ENCODE measurements at places on chromosomes 11 and 22. TPM values are rescaled to one million over a fixed set of nuclear protein-coding genes. Genes with fewer than 3 reads are reported as not detected.

GRCh38 chr11:117501237-117501898 is 173.7 kb downstream of the CEP164 start:
- DNase-seq: no peak

DNA sequence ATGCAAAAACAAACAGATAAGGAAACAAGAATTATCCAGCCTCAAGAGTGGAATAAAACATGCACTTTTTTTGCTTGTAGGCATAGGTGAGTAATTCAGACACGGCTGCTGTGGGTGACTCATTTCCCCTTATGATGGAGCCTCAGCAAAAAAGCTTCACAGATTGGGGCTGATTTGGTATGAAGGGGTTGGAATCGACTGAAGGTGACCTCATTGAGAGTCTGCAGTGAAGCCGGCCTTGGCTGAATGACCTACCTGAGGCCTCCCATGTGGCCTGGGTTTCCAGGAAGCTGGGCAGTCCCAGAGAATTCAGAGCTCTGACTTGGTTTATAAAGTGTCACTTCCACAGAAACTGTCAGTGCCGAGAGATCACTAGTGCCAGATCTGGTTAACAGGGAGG is 34.2 kb upstream of the VPREB1 start:
- no peak for DNase-seq

- DNase-seq: no peak
Measured at GRCh38 chr22:39910876-39911613, 10.2 kb downstream of the GRAP2 start.

DNA sequence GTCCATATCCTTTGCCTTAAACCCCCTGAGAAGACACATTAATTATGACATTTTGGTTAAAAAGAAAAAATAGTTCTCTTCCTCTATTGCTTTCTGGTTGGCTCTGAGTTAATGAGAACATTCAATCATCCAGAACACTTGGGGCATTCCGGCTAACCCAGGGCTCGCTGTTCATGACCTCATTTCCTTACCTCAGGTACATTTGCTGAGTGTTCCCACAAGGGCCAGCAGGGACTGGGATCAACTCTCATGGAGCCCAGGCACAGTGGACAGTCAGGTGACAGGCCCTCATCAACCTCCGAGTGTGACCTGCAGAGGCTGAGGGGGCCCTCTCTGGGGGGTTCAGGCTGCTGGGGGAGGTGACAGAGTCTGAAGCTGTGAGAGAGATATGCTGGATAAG is 98.9 kb downstream of the MYO18B start:
- DNase-seq: no peak

DNA sequence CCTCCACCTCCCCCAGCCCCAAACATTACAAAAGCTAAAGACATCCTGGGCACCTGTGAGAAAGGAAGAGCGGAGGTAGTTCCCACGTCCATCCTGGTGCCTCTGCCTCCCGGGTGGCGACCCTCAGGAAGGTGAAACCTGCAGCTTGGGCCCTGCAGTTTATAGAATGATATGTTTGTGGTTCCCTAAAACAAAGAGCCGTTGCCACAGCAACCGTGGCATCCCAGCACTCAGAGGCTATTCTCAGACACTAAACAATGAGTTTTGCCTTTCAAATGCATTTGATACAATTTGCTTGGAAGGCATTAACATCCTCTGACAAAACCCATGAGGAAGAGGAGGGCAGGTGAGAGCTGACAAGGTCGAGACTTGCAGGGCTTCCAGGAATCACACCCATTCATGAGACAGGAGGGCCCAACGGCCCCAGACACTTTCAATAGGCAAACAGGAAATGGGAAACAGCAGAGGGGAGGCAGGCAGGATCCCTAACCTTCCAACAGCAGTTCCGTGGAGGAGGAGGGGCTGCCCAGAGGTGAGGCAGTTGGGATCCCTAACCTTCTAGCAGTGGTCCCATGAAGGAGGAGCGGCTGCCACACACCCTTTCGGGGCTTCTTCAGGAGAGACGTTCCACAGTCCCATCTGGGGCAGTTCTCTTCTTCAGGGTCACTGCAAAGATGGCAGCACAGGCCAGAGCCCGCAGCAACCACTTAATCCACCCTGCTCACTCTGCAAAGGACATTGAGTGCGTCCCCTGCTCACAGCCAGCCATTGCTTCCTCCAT is 379.2 kb downstream of the SHANK2 start:
- no peak for DNase-seq

GRCh38 chr11:19193916-19194315 is 7.9 kb downstream of the CSRP3 start:
- no peak for DNase-seq

- DNase-seq: no peak
Measured at GRCh38 chr22:32695451-32695891, 106.0 kb upstream of the TIMP3 start.

DNA sequence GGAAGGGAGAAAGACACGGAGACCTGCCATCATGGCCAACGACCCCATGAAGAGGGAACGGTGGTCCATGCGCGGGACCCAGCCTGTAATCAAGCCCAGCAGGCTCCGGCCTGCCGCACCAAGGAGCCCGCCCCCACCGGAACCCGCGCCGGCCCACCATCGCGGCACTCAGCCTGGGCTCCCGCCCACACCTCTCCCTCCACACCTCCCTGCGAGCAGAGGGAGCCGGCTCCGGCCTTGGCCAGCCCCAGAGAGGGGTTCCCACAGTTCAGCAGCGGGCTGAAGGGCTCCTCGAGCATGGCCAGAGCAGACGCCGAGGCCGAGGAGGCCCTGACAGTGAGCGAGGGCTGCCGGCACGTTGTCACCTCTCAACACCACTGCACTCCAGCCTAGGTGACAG is 1302.8 kb upstream of the CNTN5 start:
- no peak for DNase-seq

KMT2A gene
- polyA plus RNA-seq: 39.2 TPM

HOATZ gene
- polyA plus RNA-seq: 0.08 TPM

DNA sequence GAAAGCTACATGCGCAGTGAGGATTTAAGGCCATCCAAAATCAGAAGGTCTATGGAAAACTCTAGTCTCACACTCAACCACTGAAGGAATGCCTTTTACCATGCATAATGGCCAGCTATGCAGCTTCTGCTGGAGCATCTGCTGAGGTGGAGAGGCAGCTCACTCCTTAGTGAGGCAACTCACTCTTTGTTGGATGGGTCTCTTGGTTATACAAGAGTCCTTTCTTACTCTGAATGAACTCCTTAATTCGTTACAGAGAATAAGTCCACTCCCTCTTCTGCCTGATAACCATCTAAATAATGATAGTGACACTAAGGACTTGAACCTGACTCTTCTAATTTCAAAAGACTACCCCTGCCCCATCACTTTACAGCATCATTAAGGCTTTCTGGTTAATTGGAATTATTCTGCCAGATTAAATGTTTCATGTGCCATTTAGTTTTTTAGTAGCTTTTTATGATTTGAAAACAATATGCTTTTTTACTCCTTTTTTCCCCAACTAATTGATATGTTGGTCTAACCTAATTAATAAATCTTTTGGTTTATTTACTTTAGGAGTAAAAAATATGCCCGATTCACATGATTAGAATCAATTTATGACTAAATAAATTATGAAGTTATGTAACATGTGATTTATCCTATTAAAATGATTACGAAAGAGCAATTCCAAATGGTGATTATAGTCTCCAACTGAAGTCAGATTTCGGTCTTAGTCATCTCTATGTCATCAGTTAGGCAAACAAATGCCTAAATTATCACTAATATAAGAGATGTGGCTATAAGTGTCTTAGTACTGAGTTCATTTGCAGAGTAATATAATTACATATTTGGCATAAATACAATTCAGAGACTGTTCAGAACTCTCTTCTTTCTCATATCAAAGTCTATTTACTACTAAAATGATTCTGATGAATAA is 286.7 kb upstream of the CCDC90B start:
- no peak for DNase-seq

GLB1L2 gene
- 23.3 TPM for polyA plus RNA-seq

KCNK4 gene
- polyA plus RNA-seq: not detected

All from right renal cortex interstitium (tissue), 3 donors.